Activated CD8-positive, alpha-beta memory T cell treated with anti-CD3 and anti-CD28 coated beads, Interleukin-2, amount 50 U/mL, for 4 hours (primary cell): ENCODE measurements at places on chromosomes 16 and 17.

GRCh38 chr16:84349862-84350684 is 18.3 kb upstream of the ATP2C2 start:
- DNase-seq, result no peak

DNA sequence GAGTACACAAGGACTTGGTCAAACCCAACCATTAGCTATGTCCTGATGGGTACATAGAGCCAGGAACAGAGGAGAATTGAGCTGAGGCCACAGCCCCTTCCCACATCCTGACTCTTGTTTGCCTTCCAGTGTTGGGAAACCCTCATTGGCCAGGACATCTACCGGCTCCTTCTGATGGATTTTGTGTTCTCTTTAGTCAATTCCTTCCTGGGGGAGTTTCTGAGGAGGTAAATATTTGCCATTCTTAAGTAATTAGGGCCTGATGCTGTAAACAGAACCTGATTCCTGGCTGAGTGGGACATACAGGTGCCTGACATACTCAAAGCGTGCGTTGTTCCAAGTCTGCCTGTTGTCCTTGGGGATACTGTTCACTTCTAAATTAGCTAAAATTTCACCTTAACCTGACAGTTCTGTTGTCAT is 42.6 kb downstream of the GDE1 start:
- no peak for DNase-seq

DNA sequence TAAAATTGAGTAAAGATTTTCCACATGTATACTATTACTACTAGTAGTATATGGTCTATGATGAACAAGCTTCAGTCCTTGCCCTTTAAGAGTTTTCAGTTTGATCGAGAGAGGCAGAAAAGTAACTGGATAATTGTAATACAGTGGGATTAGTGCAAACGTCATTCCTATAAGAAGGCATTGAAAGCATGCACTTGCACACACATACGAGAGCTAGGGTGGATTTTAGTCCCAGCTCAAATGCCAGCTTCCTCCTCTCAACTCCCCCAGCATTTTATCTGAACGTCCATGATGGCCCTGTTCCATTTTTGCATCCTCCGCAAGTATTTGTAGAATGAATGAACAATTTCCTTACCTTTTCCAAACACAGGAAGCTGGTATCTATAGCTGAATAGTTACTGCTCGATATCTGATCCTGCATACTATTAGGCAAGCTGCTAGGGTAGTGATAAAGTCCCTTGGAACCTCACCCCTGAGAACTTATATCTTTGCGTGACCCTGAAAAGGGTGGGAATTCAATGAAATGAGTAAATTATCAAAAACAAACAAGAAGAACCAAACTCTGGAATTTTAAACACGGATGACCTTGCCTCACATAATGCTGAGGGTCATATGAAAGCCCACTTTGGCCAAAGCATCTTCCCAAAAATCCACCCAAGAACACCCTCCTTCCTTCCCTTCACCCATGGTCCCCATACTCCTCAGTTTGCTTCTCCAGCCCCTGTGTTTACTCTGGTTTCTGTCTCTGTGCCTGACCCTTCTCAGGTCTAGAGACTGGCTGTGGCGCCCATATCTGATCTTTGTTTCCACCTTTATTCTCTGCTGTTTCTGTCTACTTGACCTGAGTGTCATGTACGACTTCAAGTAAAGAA is 60.5 kb downstream of the TMEM100 start:
- DNase-seq, result no peak

DNA sequence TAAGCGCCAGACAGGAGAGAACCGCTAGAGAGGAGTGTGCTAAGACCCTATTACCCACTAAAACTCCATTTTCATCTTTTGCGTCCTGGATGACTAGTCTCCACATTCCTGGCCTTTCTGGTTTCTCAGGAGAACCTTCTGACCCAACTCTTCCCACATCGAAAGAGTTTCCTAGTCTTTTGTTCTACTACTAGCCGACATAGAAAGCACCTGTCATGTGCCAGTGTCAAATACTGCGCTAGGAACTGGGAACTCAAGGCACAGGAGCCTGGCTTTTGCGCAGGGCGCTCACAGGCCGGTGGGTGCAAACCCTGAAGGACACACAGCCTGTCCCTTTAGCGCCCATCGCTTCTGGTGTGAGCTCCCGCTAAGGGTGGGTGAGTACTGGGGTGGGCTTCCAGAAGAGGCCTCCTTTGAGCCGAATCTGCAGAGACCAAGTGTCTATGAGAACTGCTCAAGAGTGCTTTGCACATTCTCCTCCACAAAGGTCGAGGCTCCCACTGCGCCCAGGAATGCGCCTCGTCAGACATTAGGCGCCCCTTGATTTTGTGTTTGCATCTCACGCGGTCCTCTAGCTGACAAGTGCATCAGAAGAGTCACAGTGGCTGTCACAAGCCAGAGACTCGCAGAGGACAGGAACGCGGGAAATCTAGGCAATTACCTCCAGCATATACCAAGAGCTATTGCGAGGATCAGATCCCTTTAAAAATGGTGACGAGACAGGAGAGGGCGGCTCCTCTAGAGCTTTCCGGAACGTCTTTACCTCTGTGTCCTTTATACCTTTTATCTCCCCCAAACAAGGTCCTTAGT is 2.0 kb upstream of the PSMB3 start:
- no peak for DNase-seq

DNA sequence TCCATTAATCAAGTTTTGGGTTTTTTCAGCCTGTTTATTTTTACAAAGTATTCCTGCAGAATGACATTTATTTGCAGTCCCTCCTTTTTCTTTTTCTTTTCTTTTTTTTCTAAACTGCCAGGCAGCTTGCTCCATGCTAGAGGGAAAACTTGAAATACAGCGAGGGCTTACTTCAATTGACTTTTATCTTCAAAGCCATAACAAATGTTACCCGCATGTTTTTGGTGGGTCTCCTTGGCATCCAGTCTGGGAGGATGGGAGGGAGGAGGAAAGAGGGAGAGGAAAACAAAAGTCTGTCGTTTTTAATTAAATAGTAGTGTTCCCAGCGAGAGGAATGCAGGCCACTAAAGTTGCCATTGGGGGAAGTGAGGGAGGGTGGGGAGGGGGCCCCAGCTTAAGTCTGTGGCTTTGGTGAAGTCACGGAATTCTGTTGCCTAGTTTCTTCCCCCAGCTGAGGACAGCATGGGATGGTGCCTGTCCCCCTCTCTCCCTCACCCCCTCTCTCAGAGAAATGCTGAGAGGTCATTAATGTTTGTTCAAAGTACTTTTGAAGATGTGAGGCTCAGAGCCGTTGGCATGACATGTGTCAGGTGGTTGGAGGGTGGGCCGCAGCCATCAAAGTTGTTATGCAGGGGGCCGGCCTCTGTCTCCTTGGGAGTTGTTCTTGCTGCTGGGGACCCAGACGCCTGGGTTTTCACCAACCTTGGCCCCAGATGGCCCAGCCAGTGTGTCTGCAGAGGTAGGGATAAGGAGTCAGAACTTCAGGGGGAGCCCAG is 2.9 kb downstream of the NKD1 start:
- no peak for DNase-seq

- no peak for DNase-seq
Observed at GRCh38 chr17:43860927-43861622, 14.1 kb downstream of the CD300LG start.

DNA sequence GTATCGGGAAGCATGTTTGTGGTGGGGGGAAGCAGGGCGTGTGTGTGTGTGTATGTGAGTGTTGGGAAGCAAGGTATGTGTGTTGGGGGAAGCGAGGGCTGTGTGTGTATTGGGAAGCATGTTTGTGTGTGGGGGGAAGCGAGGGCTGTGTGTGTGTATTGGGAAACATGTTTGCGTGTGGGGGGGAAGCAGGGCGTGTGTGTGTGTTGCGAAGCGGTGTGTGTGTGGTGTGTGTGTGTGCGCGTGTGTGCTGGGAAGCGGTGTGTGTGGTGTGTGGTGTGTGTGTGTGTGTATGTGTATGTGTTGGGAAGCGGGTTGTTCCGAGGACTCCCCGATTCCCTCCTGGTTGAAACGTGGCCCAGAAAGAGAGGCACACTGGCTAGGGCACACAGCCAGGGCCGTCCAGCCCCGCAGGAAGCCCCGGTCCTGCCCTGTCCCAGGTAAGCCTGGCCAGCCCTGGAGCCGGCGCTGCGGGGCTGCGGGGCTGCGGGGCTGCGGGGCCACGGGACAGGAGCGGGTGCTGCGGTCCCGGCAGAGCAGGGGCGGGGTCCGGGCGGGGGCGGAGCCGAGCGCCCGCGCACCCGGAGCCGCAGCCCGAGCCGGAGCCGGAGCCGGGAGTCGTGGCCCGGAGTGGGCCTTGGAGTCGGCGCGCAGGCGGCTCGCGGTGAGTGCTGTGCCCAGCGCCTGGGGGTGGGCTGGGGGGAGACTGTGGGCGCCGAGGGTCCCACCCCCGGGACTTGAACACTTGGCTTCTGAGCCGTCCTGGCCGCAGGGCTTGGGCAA is at the start of gene NOD2:
NOD2 (plus strand) TSS at position 608 of the 783 bp plus-strand sequence. CDS start 5,890 bp downstream, outside the sequence.
- DNase-seq, result no peak

- no peak for DNase-seq
Observed at GRCh38 chr17:10103712-10104111, 94.7 kb downstream of the GAS7 start.

GRCh38 chr16:4166821-4167220 is 50.6 kb upstream of the ADCY9 start:
- DNase-seq, result no peak

GRCh38 chr17:13140750-13141149 is 122.9 kb upstream of the ELAC2 start:
- DNase-seq, result no peak

- DNase-seq, result no peak
Observed at GRCh38 chr17:77815127-77815905, 143.2 kb upstream of the TNRC6C start.

- DNase-seq, result no peak
Observed at GRCh38 chr16:63241497-63242028, 1205.3 kb upstream of the CDH8 start.

GRCh38 chr16:81431554-81432353 is 12.9 kb upstream of the CMIP start:
- DNase-seq, result no peak

DNA sequence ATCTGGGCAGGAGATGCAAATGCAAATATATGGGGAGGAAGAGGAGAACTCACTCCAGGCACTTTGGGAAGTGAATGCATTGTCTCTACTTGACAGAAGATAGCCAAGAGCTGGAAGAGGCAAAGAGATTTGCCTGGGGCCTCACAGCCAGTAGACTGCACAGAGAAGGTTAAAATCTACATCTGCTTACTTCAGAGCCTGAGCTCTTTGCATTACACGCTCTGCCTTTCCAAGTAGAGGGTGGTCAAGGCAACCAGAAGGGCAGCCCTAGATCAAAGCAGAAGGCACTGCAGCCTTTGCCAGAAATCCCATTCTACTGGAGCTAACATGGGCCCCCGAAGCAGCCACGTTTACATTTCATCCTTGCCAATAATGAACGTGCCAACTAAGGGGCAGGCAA is 407.2 kb upstream of the CCL2 start:
- no peak for DNase-seq

- DNase-seq, result no peak
Observed at GRCh38 chr16:54991525-54991924, 60.9 kb downstream of the IRX5 start.

GRCh38 chr16:62240722-62241121 is 204.5 kb upstream of the CDH8 start:
- no peak for DNase-seq

DNA sequence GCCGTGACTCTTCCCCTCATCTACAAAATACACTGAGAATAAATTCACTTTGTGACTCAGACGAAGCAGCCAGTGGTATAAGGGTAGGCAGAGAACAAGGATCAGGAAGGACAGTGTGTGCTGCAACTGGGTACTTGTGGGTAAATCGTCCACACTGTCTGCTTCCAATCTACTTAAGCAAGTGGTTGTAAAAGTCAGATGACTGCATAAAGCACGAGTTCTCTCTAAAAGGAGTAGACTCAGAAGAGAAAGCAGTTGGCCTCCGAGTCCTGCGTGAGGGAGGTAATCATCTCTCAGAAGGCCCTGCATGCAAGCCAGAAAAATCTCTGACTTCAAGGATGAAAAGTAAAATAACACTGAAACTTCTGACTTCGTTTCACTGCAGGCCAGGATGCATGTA is 43.1 kb downstream of the ANKFY1 start:
- no peak for DNase-seq

- DNase-seq, result no peak
Observed at GRCh38 chr16:20049831-20050230, 23.9 kb downstream of the GPR139 start.

GRCh38 chr16:87330646-87331045 is 13.5 kb upstream of the C16orf95 start:
- no peak for DNase-seq

DNA sequence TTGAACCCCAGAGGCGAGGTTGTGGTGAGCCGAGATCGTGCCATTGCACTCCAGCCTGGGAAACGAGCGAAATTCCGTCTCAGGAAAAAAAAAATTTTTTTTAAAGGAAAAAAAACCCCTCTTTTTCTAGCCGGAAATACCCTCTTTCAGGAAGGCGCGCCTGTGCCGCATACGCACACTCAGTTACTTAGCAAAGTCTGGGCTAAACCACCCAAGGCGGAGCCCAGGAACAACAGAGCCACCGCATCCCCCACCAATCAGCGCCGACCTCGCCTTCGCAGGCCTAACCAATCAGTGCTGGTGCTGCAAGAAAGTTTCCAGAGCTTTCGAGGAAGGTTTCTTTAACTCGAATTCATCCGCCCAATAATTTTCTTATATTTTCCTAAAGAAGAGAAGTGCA is 510.4 kb downstream of the KCNJ18 start:
- DNase-seq, result no peak

DNA sequence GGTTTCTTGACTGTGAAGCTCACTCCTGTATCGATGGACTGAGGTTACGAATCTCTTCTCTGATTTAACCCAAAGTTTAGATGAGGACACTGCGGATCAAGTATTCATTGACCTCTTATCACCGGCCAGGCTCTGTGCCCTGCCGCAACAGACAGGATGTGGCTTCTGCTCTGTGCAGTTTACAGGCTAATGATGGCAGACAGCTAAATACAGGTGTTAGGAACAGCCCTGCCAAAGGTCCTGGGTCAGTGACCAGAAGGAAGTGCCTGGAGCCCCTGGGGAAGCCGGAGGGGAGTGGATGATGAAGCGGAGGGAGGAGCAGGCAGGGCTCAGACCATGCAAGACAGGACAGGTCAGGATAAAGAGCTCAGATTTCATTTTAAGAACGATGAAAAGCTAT is 44.4 kb downstream of the HAPSTR1 start:
- DNase-seq, result no peak

DNA sequence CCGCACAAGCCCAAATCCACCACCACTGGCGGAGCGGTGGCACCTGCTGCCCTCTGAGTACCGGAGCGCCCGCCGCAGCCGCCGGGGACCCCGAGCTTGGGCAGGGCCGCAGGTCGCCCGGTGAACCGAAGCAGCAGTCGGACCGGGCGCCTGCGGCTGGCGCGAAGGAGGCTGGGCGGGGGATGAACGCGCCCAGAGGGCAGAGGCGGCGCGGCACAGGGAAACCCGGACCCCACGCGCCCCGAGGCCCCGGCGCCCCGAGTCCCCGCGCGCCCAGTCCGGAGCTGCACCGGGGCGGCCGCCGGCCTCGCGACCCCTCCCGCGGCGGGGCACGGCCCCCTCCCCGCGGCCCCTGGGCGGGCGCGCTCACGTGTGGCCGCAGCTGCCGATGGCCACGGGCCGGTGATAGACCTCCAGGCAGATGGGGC is 393 bp downstream of the RNF166 start:
- DNase-seq, result no peak

DNA sequence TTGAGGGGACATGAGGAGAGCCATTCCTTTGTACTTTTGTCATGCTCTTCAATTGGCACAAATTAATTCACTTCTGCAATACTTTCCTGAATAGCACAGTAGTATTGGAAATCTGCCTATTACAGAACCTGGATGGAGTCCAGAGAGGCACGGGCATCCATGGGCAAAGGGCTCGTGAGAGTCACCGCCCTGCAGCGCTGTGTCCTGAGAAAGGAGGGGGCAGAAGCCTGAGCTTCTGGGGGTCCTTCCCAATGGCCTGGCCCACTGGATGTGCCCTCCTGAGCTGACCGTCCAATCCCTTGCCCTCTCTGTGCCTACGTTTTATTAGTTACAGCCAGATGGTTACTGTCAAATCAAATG is 3.5 kb downstream of the G6PC1 start:
- DNase-seq, result no peak
